ENCODE measurements at places on chromosomes 11 and 22.
A peak's percentile ranks its signal among the peaks of the same experiment; 100 is the strongest.

DNA sequence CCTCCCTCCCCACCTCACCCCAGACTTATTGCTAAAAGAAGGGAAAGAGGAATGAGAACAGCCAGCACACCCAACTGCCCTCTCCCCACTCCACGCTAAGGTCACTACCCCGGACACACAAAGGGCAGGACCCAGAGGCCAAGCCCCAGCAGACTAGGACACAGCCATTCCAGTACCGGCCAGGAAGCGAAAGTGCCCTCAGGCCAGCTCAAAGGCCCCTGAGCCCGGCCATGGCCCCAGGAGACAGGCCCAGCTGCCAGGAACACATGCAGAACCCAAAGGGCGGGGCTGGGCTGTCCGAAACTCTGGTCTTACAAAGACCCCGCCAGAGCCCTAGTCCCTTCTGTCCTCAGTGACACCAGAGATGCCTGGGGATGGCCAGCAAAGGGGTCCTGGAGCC lies 5.5 kb downstream of the RCOR2 start:
- DNase-seq = no peak

- DNase-seq = no peak
Observed at GRCh38 chr11:132528181-132528580, 1004.1 kb downstream of the OPCML start.

DNA sequence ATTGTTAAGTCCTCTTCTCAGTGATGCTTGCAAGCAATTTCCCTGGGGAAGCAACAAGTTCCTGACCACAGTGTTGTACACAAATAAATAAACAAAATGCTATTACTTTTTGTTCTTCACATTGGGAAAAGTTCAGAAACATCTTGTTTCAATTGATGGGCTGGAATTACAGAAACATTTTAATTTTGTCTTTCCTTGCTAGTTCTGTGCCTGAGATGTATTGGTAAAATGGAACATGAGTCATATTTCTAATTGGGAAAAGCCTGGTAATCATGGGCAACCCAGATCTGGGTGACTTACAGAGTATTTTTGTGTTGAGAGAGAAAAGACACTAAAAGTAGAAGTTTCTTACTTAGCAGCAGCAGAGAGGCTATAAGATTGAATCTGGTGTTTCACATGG lies 576 bp upstream of the BLID start:
- no peak for DNase-seq

DNA sequence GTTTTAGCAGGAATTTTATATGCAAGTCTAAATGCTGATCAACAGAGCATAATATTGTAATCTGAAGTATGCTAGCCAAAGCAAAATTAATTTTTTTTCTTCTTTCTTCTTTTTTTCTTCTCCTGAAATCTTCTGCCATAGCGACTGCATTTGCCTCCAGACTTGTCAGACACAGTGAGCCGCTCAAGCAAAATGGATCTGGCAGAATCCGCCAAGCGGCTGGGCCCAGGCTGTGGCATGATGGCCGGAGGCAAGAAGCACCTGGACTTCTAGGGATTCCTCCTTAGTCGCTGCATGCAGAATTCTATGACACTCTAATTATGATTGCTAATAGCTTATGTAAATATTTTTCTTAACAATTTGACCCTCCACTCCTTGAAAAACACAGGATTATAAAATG lies 27.9 kb downstream of the PAX6 start:
- no peak for DNase-seq

- DNase-seq = no peak
Observed at GRCh38 chr11:132589791-132590190, 942.5 kb downstream of the OPCML start.

DNA sequence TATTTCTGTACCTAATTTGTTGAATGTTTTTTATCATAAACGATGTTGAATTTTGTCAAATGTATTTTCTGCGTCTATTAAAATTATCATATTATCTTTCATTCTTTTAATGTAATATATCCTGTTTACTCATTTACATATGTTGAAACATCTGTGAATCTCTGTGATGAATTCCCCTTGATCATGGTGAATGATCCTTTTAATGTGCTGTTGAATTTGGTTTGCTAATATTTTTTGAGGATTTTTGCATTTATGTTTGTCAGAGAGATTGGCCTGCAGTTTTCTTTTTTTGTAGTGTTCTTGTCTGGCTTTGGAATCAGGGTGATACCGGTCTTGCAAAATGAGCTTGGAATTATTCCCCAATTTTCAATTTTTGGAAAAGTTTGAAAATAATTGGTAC lies 569.3 kb upstream of the CCDC179 start:
- DNase-seq = no peak

- DNase-seq = no peak
Observed at GRCh38 chr11:103923451-103923931, 112.9 kb upstream of the DDI1 start.

DNA sequence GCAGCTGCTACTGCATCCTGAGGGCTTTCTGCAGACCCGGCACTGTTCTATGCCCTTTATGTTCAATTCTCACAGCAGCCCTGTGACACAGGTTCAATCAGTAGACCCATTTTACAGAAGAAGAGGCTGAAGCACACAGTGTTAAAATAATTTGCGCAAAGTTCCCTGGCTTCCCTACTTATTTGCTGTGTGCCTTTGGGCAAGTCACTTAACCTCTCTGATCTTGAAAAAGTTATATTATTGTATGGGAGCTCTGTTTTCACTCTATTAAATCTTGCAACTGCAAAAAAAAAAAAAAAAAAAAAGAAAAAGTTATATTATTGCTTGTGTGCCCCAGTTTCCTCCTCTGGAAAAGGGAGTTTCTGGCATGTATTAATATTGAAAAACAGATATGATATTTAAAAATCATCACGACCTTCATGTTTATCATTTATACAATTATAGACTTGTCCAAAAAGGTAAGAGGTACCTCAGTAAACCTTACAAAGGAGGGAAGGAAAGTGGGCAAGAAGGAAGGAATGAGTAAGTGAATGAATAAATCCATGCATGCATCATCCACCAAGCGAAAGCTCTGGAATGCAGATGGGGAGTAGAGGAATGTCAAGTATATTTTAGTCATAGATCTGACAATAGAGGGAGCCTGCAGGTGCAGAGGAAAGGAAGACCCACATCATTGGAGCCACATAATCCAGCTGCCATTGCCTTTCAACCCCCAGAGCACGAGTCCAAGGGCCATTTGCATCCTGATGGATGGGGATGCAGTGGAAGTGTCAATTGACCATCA lies 21.2 kb upstream of the ISX start:
- DNase-seq = peak; percentile 9

DNA sequence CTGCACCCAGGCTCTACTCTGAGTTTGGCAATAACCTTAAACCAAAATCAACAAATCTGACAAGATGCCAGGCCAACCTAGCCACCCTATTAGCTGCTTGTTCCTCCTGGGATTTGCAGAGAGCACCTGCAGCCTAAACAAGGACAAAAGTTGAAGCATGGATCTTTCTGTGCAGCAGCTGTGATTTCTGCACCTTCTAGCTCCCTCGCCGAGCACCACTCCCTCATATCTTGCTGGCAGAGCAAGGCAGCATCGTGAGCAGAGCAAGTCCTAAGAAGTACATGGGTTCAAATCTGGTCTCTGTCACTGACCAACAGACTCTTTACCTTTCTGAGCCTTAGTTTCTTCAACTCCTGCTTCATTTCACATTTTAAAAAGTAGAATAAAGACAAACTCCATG lies 38.3 kb downstream of the MORC2 start:
- DNase-seq = no peak

GRCh38 chr11:80086496-80087055 lies 645.7 kb upstream of the TENM4 start:
- no peak for DNase-seq

DNA sequence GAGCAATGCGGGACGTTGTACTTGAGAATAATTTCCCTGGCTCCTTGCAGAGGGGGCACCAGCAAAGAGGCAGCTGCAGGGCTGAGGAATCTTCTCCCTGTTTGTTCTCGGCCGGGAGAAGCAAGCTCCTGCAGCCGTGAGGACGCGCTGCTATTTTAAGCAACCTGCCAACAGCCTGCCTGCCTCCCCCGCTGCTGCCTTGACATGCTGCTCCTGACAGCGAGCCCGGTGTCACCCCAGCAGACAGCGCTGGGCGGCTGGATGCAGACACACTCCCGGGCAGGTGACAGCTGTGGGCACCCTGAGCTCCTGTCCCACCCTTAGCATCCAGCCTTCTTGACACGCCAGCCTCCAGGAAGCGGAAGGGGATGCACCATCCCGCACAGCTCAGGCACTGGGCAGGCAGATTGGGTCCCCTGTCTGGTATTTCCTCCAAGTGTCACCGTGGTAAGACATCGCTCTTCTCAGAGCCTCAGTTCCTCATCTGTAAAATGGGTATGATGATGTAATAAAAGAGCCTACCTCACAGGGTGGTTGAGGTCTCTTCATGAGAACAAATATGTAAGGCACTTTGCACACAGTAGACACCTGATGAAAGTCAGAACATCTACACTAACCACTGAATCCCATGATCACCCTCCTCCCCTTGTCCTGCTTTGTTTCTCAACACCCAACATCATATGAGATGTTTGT lies 530.6 kb downstream of the MN1 start:
- no peak for DNase-seq

DNA sequence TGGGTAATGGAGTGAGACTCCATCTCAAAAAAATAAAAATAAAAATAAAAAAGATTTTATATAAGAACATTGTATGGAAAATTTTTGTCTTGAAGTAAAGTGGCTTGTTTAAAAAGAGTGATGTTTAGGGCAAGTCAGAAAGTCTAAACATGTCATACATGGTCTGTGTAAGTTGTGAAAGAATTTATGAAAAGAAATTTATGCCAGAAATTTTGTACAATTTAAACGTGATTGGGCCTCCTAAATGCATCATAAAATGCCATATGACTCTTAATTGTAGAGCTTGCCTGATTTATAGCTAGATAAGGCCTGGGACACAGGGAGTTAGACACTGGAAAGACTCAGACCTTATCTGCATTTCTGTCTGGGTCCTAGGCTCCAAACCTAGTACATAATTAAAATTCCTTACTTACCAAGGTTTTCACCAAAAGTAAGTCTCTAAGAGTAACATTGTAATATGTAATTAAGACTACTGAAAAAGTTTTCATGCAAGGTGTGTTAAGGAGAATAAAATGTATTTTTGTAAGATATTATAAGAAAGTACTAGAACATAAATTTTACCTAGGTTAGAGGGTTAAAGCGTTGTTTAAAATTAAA lies 110.5 kb downstream of the AASDHPPT start:
- DNase-seq = no peak

DNA sequence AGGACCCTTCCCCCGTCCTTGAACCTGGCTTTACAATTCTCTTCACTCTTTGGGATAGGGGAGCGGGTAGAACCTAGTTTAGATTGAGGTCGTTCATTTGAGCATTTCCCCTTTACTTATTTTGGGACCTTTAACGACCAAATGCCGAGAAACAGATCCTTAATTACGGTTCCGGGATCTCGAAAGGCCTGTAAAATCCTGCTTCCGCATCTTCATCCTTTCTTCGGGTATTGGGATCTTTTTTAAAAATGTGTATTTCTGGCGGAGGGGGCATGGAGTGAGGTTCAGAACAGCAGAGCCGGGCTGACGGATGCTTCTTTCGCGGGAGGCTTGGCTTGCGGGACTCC lies 395 bp upstream of the HIPK3 start:
- DNase-seq = no peak

DNA sequence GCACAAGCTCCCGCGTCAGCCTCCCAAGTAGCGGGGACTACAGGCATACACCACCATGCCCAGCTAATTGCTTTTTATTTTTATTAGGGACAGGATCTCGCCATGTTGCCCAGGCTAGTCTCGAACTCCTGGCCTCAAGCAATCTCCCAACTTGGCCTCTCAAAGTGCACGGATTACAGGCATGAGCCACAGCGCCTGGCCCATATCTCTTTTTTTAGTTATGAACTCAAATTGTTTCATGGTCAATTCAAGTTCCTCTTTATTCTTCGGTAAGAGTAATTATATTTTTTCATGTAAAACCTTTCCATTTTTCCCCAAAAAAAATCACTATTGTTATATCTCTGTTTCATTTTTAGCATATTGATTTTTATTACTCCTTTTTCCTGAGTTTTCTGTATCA lies 25.5 kb downstream of the FCHSD2 start:
- DNase-seq = no peak

- DNase-seq = no peak
Observed at GRCh38 chr11:33906484-33907186, 14.8 kb upstream of the LMO2 start.

- peak; percentile 26 for DNase-seq
Observed at GRCh38 chr22:42581762-42582716, 28.3 kb downstream of the SERHL2 start.

DNA sequence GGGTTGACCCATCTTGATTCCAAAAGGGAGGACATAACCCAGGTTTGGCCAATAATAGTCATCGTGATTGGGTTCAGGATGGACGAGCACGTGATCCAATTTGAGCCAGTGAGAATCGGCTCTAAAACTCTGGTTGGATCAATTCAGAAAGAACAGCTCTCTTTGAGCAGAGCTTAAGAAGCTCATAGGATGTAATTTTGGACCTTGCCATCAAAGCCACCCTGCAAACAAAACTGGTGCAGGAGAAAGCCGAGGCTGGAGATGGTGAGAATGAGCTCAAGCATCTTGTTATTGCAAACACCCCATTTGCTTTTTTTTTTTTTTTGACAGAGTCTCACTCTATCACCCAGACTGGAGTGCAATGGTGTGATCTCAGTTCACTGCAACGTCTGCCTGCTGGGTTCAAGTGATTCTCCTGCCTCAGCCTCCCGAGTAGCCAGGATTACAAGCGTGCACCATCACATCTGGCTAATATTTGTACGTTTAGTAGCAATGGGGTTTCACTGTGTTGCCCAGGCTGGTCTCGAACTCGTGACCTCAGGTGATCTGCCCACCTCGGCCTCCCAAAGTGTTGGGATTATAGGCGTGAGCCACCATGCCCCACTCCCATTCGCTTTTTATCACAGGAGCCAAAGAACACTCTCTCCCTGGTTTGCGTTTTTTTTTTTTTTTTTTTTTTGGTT lies 13.8 kb upstream of the MIAT start:
- DNase-seq = no peak
